ENCODE measurements at places on chromosomes 7 and 10.

- DNase-seq = no peak
Observed at GRCh38 chr7:98713165-98713810, 96.2 kb downstream of the NPTX2 start.

DNA sequence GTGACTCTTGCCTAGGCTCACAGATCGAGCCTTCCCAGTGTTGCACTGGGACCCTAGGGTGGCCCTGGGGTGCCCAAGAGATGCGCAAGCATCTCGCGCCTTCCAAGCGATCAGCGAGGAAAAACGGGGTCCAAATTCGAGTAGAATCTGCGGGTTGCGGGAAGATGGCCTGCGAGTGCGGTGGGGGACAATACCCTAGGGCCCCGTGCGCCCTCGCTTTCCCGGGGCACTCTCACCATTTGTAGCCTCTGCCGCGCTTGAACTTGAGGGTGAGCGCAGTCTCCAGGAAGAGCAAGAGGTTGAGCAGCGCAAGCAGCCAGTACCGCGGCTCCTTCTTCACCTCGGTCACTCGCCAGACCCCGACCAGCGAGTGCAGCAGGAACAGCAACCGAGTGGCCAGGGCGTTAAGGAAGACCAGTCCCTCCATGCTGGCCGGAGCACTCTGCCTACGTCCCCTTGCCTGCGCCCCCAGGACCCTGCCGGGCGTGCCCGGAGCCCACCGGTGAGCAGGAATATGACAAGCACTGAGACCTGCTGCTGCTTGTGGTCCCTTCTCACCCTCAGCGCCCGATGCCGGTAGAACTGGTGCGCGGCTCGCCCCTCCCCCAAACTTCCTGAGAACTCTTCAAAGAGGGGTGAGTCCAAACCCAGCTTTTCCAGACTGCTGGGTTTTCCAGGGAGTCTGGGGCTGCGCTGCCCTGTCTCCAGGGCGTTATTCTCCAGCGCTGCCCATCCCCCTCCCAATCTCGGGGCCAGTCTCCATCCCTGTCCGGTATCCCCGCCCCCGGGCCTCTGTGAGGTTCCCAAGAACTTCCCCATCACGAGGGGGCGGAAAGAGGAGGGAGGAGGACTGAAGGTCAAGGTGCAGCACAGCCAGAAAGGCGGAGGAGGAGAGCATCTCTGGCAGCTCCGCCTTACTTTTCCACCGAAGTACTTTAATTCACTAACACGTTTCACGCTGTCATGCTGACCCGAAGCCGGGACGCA is at the start of gene TMEM26:
TMEM26 (minus strand) TSS at position 727 of the 987 bp plus-strand sequence; CDS start at position 427, 300 bp downstream.
- DNase-seq = no peak

DNA sequence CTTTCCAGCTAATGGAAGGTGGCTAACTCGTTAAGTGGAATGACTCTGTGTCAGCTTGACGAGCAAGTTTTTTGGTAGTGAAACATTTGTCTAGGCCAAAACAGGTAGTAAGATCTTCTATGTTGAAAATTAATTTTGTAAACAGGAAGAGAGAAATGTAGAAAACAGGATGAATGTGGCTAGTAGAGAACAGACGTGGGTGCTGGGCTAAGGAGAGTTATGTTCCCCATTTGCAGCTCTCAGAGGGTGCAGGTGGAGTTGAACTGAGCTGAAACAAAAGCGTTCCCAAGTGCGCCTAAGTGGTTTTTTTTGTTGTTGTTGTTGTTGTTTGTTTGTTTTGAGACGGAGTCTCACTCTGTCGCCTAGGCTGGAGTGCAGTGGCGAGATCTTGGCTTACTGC is 59.5 kb upstream of the SRPK2 start:
- no peak for DNase-seq

DNA sequence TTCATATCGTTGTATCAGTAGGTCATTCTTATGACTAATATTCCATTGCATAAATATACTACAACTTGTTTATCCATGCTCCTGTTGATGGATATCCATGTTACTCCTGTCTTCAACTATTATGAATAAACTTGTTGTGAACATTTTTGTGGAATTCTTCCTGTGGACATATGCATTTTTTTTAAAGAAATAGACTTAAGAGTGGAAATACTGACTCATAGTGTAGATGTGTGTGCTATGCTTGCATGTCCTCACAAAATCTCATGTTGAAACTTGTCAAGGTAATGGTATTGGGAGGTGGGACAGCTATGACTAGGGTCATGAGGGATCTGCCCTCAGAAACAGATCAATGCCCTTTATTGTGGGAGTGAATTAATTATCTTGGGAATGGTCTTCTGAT is 240.5 kb upstream of the PRSS58 start:
- DNase-seq = no peak

- DNase-seq = no peak
Observed at GRCh38 chr10:6045314-6045848, 16.8 kb downstream of the IL2RA start.

Data from stimulated activated CD4-positive, alpha-beta T cell treated with anti-CD3 and anti-CD28 coated beads, Interleukin-15, amount 100 ng/mL, for 1 hour (primary cell).